Activated CD8-positive, alpha-beta memory T cell treated with anti-CD3 and anti-CD28 coated beads for 48 hours (primary cell): ENCODE measurements at places on chromosomes 1 and 21.

- no peak for DNase-seq
Observed at GRCh38 chr1:183191833-183192232, 5.8 kb downstream of the LAMC2 start.

- no peak for DNase-seq
Observed at GRCh38 chr21:40575976-40576375, 271.0 kb downstream of the DSCAM start.

DNA sequence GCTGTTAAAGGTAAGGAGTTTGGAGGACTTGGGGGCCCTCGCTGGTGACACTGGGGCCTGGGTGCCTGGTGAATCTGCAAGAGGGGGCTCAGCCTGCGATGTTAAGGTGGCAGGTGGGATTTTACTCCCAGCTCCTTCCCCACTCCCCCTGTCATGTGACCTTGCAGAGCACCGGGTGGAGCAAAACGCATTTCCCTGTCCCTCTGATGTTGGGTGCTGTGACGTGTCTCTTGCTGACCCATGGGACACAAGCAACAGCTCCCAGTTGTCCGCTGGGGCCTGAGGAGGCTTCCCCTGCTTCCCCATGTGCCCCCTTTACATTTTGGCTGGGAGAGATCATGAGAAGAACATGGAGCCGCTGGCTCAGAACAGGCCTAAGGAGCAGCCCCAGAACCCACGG lies 319.0 kb downstream of the MATN1 start:
- no peak for DNase-seq

- DNase-seq, result no peak
Observed at GRCh38 chr21:46551636-46552241, 53.1 kb downstream of the S100B start.

DNA sequence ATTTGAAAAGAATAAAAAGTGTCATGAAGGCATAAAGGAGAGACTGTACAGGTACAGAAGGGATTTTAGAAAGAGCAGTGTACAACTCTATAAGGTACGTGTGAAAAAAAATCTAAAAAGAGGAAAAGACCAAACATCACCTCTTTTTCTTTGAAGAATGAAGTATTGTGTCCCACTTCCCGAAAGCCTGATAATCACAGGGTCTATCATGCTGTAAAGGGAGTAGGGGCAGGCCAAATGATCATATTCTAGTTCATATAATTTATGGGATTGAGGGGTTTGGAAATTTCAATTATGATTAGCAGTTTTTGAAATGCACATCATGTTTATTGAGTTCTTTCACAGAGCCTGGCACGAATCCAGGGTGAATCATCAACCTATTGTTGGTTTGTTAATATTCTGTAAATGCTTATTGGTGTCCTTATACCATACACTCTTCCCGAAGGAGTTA lies 910 bp upstream of the RERE start:
- no peak for DNase-seq

- DNase-seq, result no peak
Observed at GRCh38 chr1:232279909-232280400, 350.0 kb downstream of the SIPA1L2 start.

GRCh38 chr21:36437745-36438128 lies 42.2 kb downstream of the CLDN14 start:
- DNase-seq, result no peak

- DNase-seq, result no peak
Observed at GRCh38 chr21:15967661-15968060, 237.9 kb downstream of the USP25 start.

GRCh38 chr1:225650179-225650578 lies 2.7 kb downstream of the ENAH start:
- DNase-seq, result no peak

DNA sequence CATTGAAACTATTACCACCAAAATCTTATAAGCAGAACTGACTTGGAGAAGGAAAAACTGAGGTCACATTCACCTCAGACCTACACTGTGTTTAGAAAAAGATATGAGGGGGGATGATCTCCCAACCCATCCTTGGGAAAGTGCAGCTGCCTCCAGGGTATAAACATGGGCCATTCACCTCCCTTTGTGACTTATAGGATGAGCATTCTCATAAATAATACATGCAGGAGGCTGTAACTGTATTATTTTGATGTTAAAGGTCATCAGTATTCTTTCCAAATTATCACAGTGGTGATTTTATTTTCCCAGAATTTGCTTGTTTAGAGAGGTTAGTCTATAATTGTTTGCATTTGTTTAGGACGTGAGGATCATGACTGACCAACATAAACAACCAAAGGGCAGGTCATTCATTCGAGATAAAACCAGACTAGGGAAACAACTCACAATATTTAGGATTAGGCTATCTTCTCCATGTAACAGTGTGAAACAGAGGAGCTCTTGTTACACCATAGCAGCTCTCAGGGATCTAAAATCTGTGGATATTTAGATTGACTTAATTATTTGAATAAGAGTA lies 109.2 kb upstream of the NR5A2 start:
- no peak for DNase-seq

DNA sequence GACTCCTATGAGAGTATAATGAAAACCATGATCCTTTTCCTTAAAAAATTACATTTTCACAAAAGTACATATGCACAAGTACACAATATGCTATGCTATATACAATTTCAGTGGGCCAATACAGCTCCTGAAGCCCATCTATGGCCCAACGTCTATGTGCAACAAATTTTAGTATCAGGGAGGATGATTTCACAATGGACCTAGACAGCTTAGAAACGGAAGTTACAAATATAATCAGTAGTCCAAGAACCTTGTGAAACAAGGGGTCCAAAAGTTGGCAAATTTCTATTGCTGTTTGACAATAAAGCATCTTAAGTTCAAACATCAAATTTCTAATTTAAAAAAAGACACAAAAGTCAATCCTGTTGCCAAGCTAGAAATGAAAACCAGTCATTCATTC lies 87.0 kb downstream of the DPYD start:
- DNase-seq, result no peak

DNA sequence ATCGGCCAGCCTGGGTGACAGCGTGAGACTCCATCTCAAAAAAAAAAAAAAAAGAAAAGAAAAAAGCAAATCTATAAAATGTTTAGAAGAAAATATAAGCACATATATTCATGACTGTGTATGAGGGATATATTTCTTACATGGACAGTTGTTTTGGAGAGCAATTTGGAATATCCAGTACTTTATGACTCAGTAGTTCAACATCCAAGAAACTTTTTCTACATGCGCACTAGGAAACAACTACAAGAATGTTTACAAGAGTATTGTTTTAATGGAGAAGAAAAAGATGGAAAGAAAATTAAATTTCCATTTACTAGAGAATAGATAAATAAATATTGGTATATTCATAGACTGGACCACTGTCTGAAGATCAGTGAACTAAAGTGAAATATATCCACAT lies 77.5 kb downstream of the MAST2 start:
- DNase-seq, result no peak
